ENCODE measurements at places on chromosomes 3 and 15.

- no peak for DNase-seq
Observed at GRCh38 chr3:14832975-14833722, 14.4 kb downstream of the FGD5 start.

DNA sequence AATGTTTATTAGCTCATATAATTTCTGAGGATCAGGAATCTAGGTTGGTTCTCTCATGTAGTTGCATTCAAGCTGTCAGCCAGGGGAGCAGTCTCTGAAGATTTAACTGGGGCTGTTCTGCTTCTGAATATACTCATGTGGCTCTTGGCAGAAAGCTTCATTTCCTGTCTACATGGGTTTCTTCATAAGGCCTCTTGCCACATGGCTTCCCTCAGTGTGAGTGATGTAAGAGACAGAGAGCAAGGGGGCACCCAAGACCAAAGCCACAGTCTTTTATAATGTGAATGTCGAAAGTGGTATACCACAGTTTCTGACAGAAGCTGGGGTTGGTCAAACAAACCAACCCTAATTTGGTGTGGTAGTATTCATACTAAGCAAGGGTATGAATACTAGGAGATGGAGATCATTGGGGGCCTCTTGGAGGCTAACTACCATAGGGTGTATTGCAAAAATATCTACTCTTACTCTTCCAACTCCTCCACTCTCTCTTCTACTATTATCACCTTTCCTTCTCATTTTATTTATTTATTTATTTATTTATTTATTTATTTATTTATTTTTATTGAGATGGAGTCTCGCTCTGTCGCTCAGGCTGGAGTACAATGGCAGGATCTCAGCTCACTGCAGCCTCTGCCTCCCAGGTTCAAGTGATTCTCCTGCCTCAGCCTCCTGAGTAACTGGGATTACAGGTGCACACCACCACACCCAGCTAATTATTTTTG lies 123.8 kb downstream of the B3GALNT1 start:
- DNase-seq = no peak

- no peak for DNase-seq
Observed at GRCh38 chr15:85761635-85762034, 33.1 kb downstream of the KLHL25 start.

DNA sequence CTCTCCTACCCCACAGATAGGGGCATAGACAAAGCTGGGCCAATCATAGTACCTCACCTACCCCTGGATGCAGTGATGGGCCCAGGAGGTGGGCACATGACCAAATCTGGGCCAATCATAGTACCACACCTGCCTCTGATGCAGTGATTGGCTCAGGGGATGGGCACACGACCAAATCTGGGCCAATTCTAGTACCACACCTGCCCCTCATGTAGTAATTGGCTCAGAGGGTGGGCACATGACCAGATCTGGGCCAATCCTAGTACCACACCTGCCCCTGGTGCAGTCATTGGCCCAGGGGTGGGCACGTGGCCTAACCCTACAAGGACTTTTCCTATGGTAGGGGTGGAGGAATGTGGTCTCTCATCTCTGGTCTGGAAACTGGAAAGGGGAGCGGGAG lies 56.9 kb upstream of the MEF2A start:
- no peak for DNase-seq

GRCh38 chr3:169269005-169269404 lies 394.5 kb downstream of the MECOM start:
- no peak for DNase-seq

DNA sequence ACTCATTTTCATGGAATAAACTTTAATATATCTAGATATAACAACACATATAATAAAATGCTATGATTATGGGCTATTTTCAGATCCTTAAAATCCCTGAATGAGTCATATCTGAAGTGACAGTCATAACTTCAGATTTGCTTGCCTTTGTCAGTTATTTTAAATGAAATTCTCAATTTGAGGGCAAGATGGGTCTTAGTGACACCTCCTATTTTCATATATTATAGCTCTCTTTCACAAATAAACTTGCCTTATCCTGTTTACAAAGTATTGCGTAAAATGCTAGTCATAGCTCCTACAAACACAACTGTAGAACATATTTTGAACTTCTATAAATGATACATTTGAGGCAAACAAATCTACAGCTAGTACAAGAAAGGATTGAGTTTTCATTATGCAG lies 6.2 kb upstream of the THRB start:
- no peak for DNase-seq

GRCh38 chr3:133717424-133717823 lies 28.8 kb upstream of the TF start:
- no peak for DNase-seq

DNA sequence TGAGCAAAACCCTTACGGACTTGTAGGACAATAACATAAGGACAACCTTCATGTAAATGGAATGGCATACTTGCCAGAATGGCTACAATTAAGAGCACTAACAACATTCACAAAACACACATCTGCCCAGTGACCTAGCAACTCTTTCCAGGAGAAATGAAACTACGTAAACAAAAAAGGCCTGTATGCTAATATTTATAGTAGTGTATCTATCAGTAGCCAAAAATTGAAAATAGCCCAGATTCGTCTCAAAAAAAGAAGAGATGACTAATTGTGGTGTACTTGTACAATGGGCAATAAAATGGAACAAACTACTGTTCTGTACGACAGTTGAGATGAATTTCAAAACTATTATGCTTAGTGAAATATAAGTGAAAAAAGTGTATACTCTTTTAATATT lies 38.4 kb downstream of the CMC1 start:
- no peak for DNase-seq

- DNase-seq = no peak
Observed at GRCh38 chr3:43996379-43997301, 245.0 kb upstream of the TOPAZ1 start.

- no peak for DNase-seq
Observed at GRCh38 chr3:138374573-138375134, 26.3 kb downstream of the MRAS start.

DNA sequence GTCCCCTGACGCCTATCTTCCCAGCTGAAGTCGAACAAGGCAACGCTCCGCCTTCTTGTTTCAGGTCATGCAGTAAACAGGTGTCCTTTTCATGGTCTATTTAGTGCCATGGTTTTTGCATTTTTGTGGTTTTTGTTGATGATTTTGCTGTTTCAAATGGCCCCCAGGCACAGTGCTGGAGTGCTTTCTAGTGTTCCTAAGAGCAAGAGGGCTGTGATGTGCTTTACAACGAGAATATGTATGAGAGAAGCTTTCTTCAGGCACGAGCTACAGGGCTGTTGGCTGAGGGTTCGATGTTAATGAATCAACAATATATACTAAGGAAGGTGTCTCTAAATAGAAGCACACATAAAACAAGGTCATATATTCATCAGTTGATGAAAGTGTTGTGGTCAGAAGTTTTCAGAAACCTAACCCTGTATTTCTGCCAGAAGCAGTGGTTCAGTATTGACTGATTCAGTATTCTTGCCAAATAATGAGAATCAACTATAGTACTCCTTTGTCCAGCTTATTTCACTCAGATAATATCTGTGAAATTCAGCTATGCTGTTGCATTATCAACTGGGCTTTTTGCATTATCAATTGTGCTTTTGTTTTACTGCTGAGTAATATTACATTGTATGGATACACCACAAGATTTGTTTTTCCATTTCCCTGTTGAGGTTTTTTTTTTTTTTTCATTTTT lies 18.5 kb downstream of the LIMD1 start:
- DNase-seq = no peak

GRCh38 chr15:85826756-85827515 lies 32.2 kb upstream of the KLHL25 start:
- DNase-seq = no peak

DNA sequence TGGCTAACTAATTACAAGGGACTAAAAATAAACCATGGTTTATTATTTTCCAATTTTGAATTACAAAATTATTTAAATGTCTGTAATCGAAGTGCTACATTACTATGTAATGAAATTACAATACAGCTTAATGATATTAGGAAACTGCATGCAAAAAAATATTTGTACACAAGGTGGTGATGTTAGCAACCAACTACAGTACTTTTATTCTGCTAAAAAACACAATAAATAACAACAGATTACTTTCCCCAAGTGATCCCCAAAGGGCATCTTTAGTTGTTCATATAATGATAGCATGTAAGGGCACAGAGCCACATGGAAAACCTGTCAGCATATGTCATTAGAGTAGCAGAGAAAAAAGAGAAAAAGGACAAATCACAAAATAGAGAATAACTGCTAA lies 147.5 kb upstream of the SOX2 start:
- no peak for DNase-seq

DNA sequence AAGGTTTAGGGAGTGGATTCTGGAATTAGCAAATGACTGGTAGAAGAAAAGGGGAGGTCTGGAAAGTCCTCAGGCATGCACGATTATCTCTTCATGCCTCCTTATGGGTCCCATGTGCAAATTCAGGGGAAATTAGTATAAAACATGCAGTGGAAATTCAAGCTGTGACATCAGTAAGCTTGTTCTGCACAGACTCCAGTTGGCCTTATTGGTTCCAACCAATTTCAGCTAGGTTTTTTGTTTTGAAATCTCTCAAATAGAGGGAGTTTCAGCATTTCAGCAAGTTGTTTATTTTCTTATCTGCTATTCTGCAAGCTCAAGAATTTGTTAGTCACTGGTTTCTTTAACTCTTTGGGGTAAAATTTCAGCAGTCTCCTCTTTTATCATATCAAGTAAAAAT lies 774 bp upstream of the TMCO5A start:
- no peak for DNase-seq

DNA sequence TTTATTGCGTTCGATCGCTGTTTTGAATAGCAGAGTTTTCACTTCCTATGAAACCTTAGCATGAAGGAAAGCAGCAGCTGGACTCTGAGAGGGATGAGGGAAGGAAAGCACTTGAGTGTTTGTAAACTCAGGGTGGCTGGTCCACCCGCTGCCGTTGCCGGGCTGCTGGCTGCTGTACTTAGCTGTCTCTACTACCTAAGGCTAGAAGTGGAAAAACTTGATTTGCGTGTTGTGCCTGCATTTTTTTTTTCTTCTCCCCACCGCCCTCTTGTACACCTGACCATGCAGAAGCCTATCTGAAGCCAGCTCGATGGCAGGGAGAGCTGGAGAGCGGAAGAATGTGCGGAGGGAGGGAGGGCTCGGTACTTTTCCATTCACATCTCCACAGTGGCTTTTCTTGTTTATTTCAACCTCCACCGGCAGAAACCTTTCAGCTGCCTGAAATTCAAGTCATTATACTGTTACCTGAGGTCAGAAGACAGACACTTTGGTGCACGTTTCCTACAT lies 4.8 kb upstream of the BCL6 start:
- DNase-seq = no peak

DNA sequence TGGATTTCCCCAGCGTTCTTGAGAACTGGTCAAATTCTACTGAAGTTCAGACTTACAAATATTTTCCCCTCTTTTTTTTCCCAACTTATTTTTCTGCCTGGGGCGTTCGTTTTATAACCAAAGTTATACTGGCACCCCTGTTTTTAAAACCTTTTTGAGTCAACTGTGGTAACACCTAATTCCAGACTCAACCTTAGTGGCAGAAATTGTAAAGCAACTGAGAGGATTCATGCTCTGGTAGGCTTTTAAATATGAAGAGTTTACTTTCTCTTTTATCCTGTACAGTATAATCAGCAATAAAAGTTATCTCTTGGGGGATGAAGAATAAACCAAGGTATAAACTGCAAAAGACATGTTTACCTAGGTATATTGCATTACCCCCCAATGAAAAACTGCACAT lies 2.3 kb downstream of the IL5RA start:
- DNase-seq = no peak

GRCh38 chr15:89472785-89473256 lies 23.6 kb downstream of the RHCG start:
- no peak for DNase-seq

GRCh38 chr3:171542976-171543375 lies 82.8 kb upstream of the TNIK start:
- no peak for DNase-seq

DNA sequence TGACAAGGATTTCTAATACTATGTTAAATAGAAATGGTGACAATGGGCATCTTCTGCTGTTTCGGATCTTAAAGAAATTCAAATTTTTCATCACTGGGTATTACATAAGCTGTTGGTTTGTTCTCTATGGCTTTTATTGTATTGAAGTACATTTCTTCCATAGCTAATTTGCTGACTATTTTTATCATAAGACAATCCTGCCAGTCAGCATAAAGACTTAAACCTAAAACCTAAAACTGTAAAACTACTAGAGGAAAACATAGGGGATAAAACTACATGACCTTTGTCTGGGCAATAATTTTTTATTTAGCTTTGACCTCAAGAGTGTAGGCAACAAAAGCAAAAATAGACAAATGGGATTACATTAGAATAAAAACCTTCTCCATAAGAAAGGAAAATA lies 1017.4 kb downstream of the SI start:
- no peak for DNase-seq

DNA sequence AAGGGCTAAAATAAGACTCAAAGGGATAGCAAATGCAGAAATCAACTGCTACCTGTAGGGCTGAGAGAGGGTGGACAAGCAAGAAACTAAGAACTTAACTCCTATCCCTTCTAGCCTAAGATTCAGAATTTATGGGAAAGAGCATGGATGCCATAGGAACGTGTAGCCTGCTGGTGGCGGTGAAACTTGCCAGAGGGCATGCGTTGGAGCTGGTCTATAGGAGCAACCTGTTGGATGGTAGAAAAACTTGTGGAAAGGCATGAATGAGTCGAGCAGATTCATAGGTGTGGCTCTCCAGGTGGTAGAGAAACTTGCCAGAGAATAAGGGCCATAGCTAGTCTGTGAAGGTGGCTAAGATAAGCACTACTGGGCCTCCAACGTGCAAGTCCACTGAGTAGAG lies 137.2 kb downstream of the DOCK3 start:
- DNase-seq = no peak

DNA sequence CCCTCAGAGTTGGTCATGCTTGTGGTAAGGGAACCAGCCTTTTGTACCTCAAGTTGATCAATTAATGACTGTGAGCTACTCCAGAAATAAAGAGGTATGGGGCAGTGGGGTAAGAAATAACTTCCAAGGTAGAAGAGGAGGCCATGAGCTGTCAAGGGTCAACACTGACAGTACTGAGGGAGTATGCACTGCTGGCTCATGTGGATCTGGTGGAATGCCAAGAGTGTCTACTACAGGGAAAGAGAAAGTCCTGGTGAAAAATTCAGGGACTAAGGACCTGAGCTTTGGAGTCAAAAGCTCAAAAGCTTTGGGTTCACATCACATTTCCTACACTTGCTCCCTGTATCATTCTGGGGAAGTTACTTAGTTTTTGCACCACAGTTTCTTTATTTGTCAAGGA lies 154.9 kb downstream of the SEMA6D start:
- no peak for DNase-seq

DNA sequence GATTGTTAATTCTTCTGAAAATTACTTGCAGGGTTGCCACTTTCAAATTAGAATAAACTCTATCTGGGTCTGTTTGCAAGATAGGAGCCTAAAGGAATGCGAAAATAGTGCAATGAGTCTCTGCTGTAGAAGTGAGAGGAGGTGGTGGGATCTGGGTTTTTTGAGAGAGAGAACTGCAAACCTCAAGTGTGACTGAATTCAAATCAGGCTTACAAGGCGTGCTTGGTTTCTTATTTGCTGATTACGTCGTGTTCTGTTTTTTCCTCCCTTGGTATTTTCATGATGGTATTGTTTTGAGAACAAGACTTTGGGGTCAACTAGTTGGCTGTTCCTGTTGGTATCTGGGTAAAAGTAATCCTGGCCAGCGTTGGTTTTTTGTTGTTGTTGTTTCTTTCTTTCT lies 490.9 kb upstream of the CFAP20DC start:
- DNase-seq = no peak

- DNase-seq = no peak
Observed at GRCh38 chr15:68639926-68640600, 61.3 kb downstream of the CORO2B start.

All from coronary artery (tissue), 2 donors.